Sigmoid colon (tissue), 7 donors: ENCODE measurements at places on chromosomes 2 and 18. TPM values are rescaled to one million over a fixed set of nuclear protein-coding genes. Genes with fewer than 3 reads are reported as not detected.

Gene NT5DC4
- total RNA-seq, result not detected

Gene RIT2
- not detected for total RNA-seq

Gene MBD2
- total RNA-seq, result 28.2 TPM

Gene PAPOLG
- total RNA-seq, result 12.5 TPM

Gene SMC6
- total RNA-seq, result 8.3 TPM

Gene DNER
- 10.0 TPM for total RNA-seq

Gene SELENOI
- 8.9 TPM for total RNA-seq

Gene TRIM43B
- not detected for total RNA-seq

Gene HOXD12
- total RNA-seq, result 1.8 TPM

Gene CIB4
- not detected for total RNA-seq

Gene C2orf78
- total RNA-seq, result not detected

Gene HRH4
- not detected for total RNA-seq

Gene EPB41L3
- 52.4 TPM for total RNA-seq

Gene HOXD8
- total RNA-seq, result 19.1 TPM

Gene DBI
- total RNA-seq, result 87.4 TPM

Gene REG3G
- not detected for total RNA-seq

Gene DNAH6
- total RNA-seq, result 0.33 TPM

Gene CHMP3
- total RNA-seq, result 131 TPM

Gene C1QL2
- not detected for total RNA-seq

Gene GAL3ST2
- total RNA-seq, result not detected
